ENCODE measurements at places on chromosomes 7 and 10. TPM values are rescaled to one million over a fixed set of nuclear protein-coding genes. Genes with fewer than 3 reads are reported as not detected.

Gene GBX1
- 0.86 TPM for total RNA-seq

Gene PTPN20
- not detected for total RNA-seq

GRCh38 chr10:29651767-29652166 lies 17.0 kb upstream of the SVIL start:
- H3K4me1 ChIP-seq, result peaks cover 32% of the 10 kb centered on the region
- no peak overlapping the region for H3K4me3 ChIP-seq
- no peak for DNase-seq
- H3K27me3 ChIP-seq, result no peaks in the 10 kb centered on the region
- H3K36me3 ChIP-seq, result peaks cover 10% of the 10 kb centered on the region

- H3K4me3 ChIP-seq, result no peak within 1 kb of the TSS
- no peaks in the 10 kb centered on the region for H3K4me1 ChIP-seq
- no peaks in the 10 kb centered on the region for H3K27me3 ChIP-seq
Measured at GRCh38 chr10:59176241-59177030, at the start of gene PHYHIPL. TSS of gene PHYHIPL (plus strand) at chr10:59176643. CDS start at chr10:59176854, 211 bp downstream.

GRCh38 chr7:158043551-158044481 lies 543.8 kb downstream of the PTPRN2 start:
- H3K27ac ChIP-seq, result no peak overlapping the region
- no peak overlapping the region for H3K4me3 ChIP-seq
- H3K27me3 ChIP-seq, result peaks cover 16% of the 10 kb centered on the region
- no peaks in the 10 kb centered on the region for H3K4me1 ChIP-seq
- no peaks in the 10 kb centered on the region for H3K36me3 ChIP-seq

Data from HCT116 (cell line).